ENCODE measurements at places on chromosomes 2 and 18. TPM values are rescaled to one million over a fixed set of nuclear protein-coding genes. Genes with fewer than 3 reads are reported as not detected.

The XDH gene
- not detected for total RNA-seq

GRCh38 chr2:158953926-158954763, 14.3 kb upstream of the TANC1 start:
- no peak for DNase-seq

GRCh38 chr2:196987649-196988364, 61.3 kb upstream of the PGAP1 start:
- DNase-seq: no peak

- DNase-seq: no peak
These were observed 14.6 kb upstream of the LTBP1 start for GRCh38 chr2:32931945-32932709.
